Cardiac ventricle fibroblast (primary cell): ENCODE measurements at places on chromosomes 12 and 14. TPM values are rescaled to one million over a fixed set of nuclear protein-coding genes. Genes with fewer than 3 reads are reported as not detected.

FMNL3 gene
- 17.1 and 24.0 TPM in 2 replicates for total RNA-seq

HOXC10 gene
- not detected in 2 replicates for total RNA-seq

KRT83 gene
- not detected in 2 replicates for total RNA-seq

UNC79 gene
- total RNA-seq = under 0.01 TPM in 2 replicates

PSMC6 gene
- total RNA-seq = 61.8 and 69.0 TPM in 2 replicates

CACNB3 gene
- 12.8 and 20.7 TPM in 2 replicates for total RNA-seq

ETFBKMT gene
- 2.6 and 4.1 TPM in 2 replicates for total RNA-seq

MYBPC1 gene
- total RNA-seq = not detected in 2 replicates

LRRK2 gene
- total RNA-seq = 4.9 and 5.8 TPM in 2 replicates

DDX47 gene
- 45.1 and 56.6 TPM in 2 replicates for total RNA-seq

PABPN1 gene
- total RNA-seq = 31.1 and 35.1 TPM in 2 replicates

KIF5A gene
- total RNA-seq = not detected in 2 replicates

GPX2 gene
- not detected in 2 replicates for total RNA-seq

PRIMA1 gene
- total RNA-seq = not detected in 2 replicates

LMO3 gene
- total RNA-seq = 33.0 and 34.1 TPM in 2 replicates

P2RX4 gene
- total RNA-seq = 11.0 and 14.4 TPM in 2 replicates

P2RX2 gene
- total RNA-seq = not detected in 2 replicates
